Sigmoid colon (tissue), 7 donors: ENCODE measurements at places on chromosomes 13 and 19. TPM values are rescaled to one million over a fixed set of nuclear protein-coding genes. Genes with fewer than 3 reads are reported as not detected.

DNA sequence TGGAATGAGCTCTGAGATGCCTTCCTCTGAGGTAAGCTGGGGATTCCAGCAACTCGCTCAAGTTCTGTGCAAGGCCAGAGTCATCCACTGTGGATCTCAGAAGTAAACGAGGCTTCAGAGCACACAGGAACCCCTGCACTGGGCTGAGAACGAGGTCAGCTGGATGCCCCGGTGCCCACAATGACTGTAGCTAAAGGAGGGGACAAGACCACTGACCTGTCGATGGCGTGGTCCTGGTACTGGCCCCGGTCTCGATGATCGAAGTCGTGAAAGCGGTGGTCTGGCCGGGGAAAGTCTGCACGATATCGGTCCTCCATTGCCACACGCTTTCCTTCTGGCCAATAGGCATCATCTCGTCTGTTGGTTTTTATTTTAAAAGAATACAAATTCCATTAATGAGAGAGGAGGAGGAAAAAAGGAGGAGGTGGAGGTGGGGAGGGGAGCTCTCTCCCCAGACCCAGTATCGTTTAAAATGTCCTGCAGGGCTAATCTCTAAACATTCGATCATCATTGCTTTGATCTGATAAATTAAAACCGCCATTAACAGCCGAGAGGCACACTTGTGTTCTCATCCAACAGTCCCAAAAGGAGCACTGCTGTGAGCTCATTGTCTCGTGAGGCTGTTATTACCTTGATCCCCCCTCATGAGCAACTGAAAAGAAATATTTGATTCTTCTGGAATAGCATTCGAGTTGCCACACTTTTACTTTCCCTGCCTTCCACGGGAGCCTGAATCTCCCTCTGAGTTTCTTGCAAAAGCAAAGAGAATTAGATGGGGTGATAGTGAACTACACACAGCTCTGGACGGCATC, 25.0 kb upstream of the TINCR start:
- no peaks in the 10 kb centered on the region for H3K27me3 ChIP-seq
- peaks cover 100% of the 10 kb centered on the region for H3K36me3 ChIP-seq
- DNase-seq = no peak
- H3K4me1 ChIP-seq = no peaks in the 10 kb centered on the region
- H3K27ac ChIP-seq = no peak overlapping the region
- H3K4me3 ChIP-seq = no peak overlapping the region

- peaks cover 4% of the 10 kb centered on the region for H3K27me3 ChIP-seq
- H3K4me3 ChIP-seq = no peak overlapping the region
- H3K36me3 ChIP-seq = peaks cover 46% of the 10 kb centered on the region
- peaks cover 29% of the 10 kb centered on the region for H3K4me1 ChIP-seq
- no peak overlapping the region for H3K27ac ChIP-seq
Measured at GRCh38 chr19:14479975-14480699, 5.0 kb upstream of the PTGER1 start.

DNA sequence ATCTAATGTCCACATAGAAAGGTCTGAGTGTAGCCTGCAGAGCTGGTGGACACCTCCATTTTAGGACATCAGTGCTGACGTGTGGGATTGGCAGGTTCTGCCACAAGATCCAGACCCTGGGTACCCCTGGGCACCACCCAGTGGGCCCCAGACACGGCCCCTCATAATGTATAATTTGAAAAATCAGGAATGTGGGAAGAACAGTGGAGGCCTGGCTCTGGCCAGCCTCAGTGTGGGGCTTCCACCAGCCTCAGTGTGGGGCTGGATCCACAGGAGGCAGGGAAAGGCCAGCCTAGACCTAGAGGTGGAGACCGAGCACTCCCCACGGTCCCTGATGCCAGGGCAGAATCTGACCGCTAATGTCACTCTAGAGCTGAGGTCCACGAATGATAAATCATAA, 150.7 kb upstream of the SOX1 start:
- no peaks in the 10 kb centered on the region for H3K27me3 ChIP-seq
- DNase-seq = peak; percentile 33
- H3K27ac ChIP-seq = no peak overlapping the region
- no peaks in the 10 kb centered on the region for H3K4me1 ChIP-seq
- H3K36me3 ChIP-seq = no peaks in the 10 kb centered on the region

DNA sequence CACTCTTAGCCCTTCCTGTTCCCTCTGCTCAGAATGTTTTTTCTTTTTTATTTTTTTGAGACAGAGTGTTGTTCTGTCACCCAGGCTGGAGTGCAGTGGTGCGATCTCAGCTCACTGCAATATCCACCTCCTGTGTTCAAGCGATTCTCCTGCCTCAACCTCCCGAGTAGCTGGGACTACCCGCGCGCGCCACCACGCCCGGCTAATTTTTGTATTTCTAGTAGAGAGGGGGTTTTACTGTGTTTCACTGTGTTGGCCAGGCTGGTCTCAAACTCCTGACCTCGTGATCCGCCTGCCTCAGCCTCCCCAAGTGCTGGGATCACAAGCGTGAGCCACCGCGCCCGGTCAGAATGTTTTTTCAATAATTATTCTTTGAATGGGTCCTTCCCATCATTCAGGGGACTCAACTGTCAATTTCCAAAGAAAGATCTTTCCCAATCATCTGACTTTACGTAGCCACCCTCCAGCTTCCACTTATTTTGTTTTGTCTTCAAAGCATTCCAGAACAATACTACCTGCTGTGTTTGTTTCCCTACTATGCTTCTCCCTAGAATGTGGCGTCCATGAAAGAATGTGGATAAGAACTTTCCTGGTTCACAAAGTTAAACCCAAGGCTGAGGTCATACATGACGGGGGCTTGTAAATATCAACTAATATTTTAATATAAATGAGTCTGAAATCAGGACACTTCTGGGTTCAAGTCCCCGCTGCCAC, 1.2 kb downstream of the NDUFA7 start:
- no peak for DNase-seq
- H3K27ac ChIP-seq = no peak overlapping the region
- H3K36me3 ChIP-seq = peaks cover 7% of the 10 kb centered on the region
- H3K27me3 ChIP-seq = no peaks in the 10 kb centered on the region
- H3K4me1 ChIP-seq = no peaks in the 10 kb centered on the region
- peak overlapping the region; percentile 84 for H3K4me3 ChIP-seq

- H3K27ac ChIP-seq = no peak overlapping the region
- H3K36me3 ChIP-seq = no peaks in the 10 kb centered on the region
- no peaks in the 10 kb centered on the region for H3K27me3 ChIP-seq
Measured at GRCh38 chr13:19888799-19889198, 25.4 kb upstream of the ZMYM5 start.

DNA sequence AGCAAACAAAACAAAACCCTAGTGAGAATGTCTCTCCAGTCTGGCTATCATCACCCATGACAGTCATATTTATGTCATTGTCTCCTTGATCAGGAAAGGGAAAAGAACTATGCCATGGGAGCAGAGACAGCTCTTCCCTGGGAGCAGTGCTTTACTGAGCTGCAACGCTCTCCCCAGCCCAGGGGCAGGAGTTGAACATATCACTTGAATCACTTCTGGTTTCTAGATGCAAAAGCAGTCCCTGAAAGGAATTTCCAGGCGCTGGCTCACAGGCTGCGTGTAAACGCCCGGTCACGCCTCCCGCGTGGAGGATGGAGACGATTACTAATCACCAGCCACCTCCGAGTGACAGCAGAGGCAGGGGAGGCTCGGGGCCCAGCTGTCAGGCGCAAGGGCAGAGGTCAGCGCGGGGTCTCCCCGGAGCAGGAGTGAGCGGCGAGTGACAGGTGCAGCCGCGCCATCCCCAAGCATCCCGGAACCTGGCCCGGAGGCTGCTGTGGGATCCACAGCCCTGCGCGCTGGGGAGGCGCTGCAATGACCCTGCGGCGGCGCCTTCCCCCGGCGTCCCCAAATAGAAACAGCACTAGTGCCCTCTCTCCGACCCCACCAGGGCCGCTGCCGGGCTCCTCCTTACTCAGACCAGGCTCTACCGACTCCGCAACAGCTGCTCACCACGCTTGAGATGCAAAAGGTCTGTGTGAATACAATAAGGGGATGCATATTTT, 23.5 kb upstream of the DCLK1 start:
- H3K4me1 ChIP-seq = peaks cover 8% of the 10 kb centered on the region
- H3K4me3 ChIP-seq = no peak overlapping the region
- DNase-seq = no peak
- no peak overlapping the region for H3K27ac ChIP-seq

DNA sequence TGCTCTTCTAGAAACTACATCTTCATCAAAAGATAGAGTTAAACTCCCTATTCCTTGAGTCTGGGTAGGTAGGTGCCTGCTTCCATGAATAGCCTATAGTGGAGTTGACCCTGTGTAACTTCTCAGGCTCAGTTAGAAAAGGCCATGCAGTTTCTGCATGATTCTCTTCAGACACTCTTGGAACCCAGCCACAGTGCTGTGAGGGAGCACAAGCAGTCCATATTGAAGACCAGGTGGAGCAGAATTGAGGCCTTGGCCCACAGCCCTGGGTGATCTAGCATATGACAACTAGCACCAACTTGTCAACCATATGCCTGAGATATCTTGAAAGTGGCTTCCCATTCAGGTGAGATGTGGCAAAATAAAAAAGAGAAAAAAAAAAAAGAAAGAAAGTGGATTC, 10.3 kb upstream of the PAN3 start:
- H3K36me3 ChIP-seq = no peaks in the 10 kb centered on the region
- no peaks in the 10 kb centered on the region for H3K27me3 ChIP-seq
- H3K4me3 ChIP-seq = no peak overlapping the region
- no peak overlapping the region for H3K27ac ChIP-seq

- no peak overlapping the region for H3K27ac ChIP-seq
- peak; percentile 30 for DNase-seq
- H3K4me1 ChIP-seq = no peaks in the 10 kb centered on the region
- no peaks in the 10 kb centered on the region for H3K27me3 ChIP-seq
- no peak overlapping the region for H3K4me3 ChIP-seq
Measured at GRCh38 chr19:13599681-13600080, 93.4 kb upstream of the CACNA1A start.

The TMEM91 gene
- total RNA-seq = 23.5 TPM

The RFPL4AL1 gene
- not detected for total RNA-seq

The PLIN5 gene
- total RNA-seq = 3.0 TPM

- DNase-seq = no peak
- no peaks in the 10 kb centered on the region for H3K27me3 ChIP-seq
- H3K36me3 ChIP-seq = peaks cover 37% of the 10 kb centered on the region
- peak overlapping the region; percentile 59 for H3K27ac ChIP-seq
Measured at GRCh38 chr19:15421721-15422260, 3.0 kb upstream of the AKAP8L start.

DNA sequence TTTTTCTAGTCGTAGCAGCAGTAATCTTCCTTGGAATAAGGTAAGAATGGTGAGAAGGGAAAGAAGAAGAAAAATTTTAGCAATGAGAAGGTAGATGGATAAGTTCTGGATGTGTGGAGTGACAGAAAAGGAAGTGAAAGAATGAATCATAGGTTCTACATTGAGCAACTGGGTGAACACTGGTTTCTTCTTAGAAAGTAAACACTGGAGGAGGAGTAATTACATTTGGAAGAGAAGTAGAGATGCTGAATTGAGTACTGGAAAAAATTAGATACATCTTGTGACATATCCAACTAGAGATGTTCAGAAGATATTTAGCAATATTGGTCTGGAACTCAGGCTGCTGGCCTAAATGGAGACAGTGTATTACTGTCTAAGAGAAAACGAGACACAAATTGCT, 148.5 kb downstream of the GPC5 start:
- H3K27ac ChIP-seq = no peak overlapping the region
- DNase-seq = no peak
- no peaks in the 10 kb centered on the region for H3K27me3 ChIP-seq
- H3K4me1 ChIP-seq = no peaks in the 10 kb centered on the region

DNA sequence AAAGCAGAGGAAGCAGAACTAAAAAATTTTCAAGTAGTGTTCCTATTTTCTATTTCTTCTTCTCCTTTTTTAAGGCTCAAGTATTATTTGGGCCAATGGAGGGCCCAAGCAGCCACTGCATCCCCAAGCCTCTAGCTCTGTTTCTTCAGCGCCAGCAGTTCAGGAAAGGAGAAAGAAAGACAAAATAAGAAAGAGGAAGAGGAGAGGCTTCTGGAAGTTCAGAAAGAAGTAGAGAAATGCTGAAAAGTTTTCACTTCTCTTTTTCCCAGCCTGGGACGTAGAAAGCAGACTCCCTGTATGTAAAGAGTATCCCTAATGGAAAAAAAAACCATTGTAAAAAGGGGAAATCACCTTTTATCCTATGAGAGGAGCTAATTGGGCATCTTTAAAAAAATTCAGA, 165.5 kb upstream of the KLF12 start:
- H3K4me3 ChIP-seq = no peak overlapping the region
- H3K27ac ChIP-seq = peak overlapping the region; percentile 75
- H3K4me1 ChIP-seq = peaks cover 21% of the 10 kb centered on the region
- no peak for DNase-seq
- H3K36me3 ChIP-seq = no peaks in the 10 kb centered on the region
